ENCODE measurements at places on chromosomes 7 and 10.

GRCh38 chr10:109987452-109988211, 20.2 kb upstream of the ADD3 start:
- DNase-seq = no peak

- DNase-seq = no peak
These were observed 86.8 kb downstream of the ANKRD7 start for GRCh38 chr7:118311121-118311836.

- no peak for DNase-seq
These were observed 3.4 kb upstream of the GAL3ST4 start for GRCh38 chr7:100171840-100172239.

DNA sequence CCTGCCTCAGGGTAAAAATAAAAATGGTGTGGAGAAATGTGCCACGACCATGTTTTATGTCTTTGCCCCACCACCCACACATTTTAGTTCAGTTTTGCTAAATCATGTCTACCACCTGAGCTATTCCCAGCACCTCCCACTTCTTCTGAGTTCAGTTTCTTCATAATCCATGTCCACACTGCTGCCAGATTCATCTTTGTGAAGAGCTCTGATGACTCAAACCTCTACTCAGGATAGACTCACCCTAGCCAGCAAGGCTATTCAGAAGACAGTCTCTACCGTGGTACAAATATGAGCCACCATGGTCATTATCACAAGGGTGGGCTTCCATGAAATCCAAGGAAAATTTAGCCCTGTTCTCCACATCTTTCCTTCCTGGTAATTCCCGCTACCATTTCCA, 231.1 kb upstream of the PRKCQ start:
- DNase-seq = no peak

DNA sequence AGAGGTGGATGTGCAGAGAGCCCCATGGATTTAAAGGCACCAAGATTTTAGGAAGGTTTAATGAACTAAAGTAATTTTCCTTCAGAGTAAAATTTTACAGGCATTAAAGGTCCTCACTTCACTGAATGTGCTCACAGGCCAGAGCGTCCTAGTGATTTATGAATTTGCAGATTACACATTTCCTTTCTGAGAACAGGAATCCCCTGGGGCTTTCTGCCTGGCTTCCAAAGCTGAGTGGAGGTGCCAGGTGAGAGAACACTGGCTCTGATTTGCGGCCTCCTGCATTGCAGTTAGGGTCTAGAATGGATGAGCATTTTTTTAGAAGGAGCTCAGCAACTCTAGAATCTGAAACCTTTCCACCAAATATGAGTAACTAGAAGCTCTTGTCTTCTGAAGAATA, 194.3 kb downstream of the SORCS3 start:
- no peak for DNase-seq

- DNase-seq = no peak
These were observed 21.4 kb upstream of the HELLS start for GRCh38 chr10:94524146-94524545.

GRCh38 chr7:30430276-30430675, 48.3 kb downstream of the NOD1 start:
- DNase-seq = no peak

DNA sequence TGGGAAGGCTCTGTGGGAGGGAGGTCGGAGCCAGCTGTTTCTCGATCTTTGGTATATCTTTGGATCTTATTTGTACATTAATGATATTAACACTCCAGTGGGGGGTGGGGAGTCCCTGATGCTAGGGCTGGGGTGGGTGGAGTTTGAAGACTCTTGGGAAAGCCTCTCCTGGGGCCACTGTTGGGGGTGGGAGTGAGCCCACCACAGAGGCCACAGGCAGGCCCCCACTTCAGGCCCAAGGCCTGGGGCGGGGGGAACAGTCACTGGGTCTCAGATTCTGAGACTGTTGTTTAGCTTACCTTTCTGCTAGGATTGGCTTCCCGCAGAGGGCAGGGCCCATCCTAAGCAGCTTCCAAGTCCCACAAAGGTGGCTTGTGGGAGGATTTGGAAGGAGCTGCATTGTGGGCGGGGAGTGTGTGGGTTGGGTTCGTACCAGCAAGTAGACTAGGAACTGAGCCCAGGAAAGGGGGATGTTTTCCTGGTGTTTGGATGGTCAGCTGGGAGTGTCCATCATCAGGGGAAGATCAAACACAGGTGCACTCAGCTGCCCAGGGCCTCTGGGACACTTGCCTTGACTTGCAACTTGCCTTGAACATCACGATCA, 11.9 kb downstream of the YKT6 start:
- no peak for DNase-seq

GRCh38 chr7:18574676-18575075, 79.1 kb downstream of the HDAC9 start:
- no peak for DNase-seq

DNA sequence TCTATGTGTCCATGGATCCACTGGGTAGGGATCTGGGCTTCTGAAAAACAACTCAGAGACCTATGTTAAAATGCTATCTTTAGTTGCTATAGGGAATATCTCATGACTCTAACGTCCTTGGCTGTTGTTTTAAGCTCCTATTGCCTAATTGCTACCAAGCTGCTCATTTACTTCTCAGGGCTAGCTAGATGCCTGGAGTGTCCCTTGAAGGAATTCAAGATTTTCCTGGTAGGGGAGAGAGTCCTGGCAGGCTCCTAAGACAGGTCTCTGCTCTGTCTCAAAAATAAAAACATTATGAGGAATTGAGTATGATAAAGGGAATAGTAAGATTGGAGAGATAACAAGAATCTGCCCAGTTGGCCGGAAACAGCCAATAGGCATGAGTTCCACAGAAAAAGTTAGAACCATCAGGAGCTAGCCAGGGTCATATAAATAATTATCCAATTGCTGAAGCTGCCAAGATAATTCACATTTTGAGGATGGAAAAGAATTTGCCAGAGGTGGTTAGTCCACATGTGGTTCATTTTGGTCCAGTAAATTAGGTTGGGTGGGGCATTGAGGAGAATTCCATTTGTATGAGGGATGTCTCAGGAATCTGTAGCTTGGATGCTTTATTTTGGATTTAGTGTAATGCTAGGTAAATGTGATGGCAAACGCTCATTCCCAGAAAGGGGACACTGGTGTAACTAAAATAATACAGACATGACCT, 362.7 kb upstream of the VSTM2A start:
- DNase-seq = no peak

DNA sequence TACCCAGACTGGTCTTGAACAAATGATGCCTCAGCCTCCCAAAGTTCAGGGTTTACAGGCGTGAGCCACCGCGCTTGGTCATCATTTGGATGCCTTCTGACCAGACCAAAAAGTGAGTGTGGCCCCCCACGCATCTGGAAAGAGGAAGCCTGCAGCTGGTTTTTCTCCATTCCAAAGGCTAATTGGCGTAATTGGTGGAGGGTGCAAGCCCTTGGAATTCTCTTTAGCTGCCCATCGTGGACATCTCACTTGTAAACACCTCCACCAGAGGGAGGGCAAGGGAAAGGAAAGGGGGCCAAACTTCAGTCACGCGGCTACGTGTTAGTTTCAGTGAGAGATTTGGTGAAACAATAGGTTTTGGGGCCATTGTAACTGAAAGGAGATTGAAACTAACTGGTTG, 4.1 kb upstream of the ARHGAP21 start:
- DNase-seq = no peak

DNA sequence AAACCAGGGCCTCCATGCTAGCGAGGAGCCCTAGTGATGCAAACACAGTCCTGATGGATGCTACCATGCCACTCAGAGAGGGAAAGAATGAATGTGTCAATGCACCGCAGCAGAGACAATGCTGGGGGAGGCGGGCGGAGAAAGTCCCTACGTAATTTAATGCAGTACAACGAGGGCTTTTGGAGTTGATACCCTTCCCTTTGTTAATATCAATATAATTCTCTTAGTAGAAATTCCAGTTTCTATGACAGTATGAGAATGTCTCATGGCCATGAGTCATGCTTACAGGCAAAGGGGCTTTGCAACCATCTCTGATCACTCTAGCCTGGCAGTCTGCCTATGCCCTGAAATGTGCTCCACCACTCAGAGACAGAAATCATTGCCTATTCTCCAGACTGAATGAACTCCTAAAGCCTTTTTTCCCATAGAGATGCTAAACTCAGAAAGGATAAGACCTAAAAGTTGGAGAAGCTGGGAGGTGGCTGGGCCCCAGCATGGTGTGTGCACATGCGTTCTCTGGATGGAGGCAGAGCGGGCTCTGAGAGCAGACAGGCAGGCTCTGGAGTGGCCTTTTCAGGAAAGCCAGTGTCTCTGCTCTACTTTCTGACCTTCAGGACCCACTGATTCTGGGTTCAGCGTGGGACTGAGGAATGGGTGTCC, 20.3 kb upstream of the GIMAP2 start:
- no peak for DNase-seq

DNA sequence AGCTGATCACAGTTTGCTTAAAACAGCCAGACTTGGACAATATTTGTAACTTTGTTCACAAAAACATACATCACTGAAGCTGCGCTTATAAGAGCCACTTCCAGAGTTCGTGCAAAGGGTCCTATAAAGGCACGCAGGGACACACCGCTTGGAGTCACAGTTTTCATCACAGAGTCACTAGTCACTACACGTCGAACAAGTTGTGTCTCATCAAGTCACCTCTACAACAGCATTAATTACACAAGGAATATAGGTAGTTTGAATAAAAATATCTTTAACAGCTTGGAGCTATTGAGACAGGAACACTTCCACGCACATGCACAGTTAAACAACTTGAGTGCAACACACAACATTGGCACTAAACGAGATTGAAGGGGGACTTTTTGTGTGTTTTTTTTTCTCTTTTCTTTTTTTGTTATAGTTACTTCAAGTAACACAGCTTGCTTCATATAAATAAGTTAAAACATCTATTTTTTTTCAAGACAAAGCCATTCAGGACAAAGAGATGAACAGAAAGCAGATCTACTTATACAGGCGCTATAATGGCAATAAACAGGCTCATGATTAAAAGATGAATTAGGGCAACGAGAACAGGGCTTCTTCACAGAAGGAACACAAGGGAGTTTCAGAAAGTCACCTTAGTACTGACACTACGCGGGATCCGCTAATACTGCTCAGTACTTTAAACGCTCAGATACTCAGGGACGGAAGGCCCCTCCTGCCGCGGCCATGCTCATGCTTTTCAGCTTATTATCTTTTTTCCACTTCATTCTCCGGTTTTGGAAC, 2.2 kb downstream of the HOXA5 start:
- no peak for DNase-seq

DNA sequence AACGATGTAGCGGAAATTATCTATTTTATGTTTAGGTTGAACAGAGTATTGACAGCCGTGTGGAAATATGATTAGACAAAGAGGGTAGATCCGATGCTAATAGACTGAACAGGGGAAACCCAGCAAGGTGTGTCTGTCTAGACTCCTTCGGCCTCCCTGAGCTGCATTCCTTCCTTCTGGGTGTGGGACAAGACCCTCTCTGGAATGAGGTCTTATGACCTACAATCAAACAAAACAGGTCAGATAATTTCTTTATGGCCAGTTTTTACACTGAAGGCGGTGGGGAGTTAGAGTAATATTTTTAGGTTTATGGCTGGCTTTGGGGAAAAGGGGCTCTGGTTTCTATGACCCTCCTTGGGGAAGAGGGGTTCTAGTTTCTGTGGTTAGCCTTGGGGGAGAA, 41.2 kb downstream of the WIPF3 start:
- DNase-seq = no peak

- DNase-seq = no peak
These were observed 63.7 kb upstream of the IL6 start for GRCh38 chr7:22663357-22663718.

- DNase-seq = no peak
These were observed at the start of gene PDLIM1 for GRCh38 chr10:95290461-95291364. PDLIM1 (minus strand) TSS chr10:95291003; CDS start chr10:95290915, 88 bp downstream.

GRCh38 chr7:11881680-11882079, 49.7 kb upstream of the THSD7A start:
- no peak for DNase-seq

DNA sequence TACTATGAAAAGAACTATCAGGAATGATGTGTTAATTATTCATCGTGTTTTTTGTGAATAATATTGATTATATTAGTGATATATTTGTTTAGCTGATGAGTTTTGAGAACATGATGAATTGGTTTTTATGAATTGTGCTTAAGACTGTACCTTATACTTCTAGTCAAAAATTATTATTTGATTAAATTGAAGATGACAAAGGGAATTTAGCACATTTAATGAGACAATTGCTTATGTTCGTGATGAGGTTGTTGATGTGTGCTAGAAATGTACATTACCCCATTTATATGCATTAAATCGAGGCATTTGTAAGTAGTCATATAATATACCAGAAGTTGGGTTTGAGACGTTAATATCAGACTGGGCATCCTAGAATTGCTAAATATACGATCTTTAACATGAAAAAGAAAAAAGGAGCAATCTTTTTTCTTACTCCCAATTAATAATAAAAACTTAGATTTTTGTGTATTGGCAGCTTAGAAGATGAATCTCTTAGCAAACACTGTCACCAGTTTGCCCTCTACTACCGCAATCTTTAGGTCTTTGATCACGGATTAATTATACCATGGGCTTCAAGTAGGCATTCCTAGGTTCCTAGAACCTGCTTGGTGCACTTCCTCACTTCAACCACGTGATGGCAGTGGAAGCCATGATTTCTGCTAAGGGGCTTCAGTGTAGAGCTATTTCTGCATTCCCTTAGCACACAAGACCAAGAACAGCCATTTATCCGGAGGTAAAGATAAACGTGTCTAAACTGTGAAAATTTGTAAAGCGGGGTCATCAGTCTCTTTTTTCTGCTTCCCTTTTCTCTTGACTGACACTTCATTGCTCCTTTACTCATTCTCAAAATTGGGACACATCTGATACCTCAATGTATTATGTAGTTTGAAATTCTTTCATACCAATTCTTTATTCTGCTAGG, 1.6 kb downstream of the KLHDC10 start:
- DNase-seq = peak; percentile 17

DNA sequence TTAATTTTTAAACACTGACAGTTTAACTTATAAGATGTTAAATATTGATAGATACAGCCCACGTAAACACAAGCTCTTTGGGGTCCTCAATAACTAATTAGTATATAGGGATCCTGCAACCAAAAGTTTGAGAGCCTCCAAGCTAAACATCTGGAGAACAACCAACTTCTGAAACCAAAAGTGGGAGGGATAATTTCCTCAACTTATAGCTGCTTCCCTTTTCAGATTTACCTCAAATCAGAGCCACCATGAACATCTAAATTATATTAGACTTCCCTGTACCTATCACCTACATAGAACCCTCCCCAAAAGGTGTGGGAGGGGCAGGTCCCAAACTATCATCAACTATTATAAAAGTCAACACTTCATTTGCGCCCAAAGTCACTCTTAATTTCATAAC, 8.6 kb downstream of the PSAP start:
- DNase-seq = no peak

GRCh38 chr7:140624392-140625191, 16.0 kb downstream of the DENND2A start:
- no peak for DNase-seq

GRCh38 chr7:106520962-106521514, 139.9 kb downstream of the CCDC71L start:
- no peak for DNase-seq

DNA sequence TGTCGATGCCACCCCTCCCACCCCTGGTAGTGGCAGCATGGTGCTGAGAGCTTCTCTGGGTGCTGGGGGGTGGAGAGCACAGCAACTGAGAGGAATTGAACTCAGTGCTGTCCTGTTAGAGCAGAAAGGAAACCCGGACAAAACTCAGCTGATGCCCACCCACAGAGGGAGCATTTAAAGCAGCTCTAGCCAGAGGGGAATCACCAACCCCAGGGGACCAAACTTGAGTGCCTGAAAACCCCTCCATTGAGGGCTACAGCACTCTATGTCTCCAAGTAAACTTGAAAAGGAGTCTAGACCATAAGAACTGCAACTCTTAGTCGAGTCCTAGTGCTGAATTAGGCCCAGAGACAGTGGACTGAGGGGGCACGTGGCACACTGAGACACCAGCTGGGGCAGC, 16.8 kb upstream of the FOXI2 start:
- no peak for DNase-seq

- peak; percentile 10 for DNase-seq
These were observed 54.9 kb upstream of the ZNF800 start for GRCh38 chr7:127447326-127447945.
